Thyroid gland (tissue), 4 donors: ENCODE measurements at places on chromosomes 1 and 21.

- peaks cover 44% of the 10 kb centered on the region for H3K4me1 ChIP-seq
- no peak for DNase-seq
- H3K4me3 ChIP-seq, result no peak overlapping the region
- no peaks in the 10 kb centered on the region for H3K27me3 ChIP-seq
- no peaks in the 10 kb centered on the region for H3K36me3 ChIP-seq
These were observed 28.1 kb downstream of the ARHGEF10L start for GRCh38 chr1:17567582-17567981.

DNA sequence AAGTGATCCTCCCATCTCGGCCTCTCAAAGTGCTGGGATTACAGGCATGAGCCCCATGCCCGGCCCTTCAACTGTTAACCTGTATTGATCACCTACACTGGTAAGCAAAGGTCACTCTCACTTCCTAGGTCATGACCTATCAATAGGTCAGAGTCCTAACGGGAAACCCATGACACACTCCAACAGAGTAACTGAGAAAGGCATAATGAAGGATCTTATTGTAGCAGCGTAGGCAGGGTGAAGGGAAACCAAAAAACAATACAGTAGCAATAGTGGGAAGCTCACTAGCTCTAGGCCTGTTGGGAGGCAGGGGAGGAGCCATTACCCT is 19.5 kb upstream of the IFNAR1 start:
- H3K27ac ChIP-seq, result no peak overlapping the region
- H3K4me3 ChIP-seq, result no peak overlapping the region
- no peaks in the 10 kb centered on the region for H3K27me3 ChIP-seq
- no peaks in the 10 kb centered on the region for H3K36me3 ChIP-seq
- DNase-seq, result no peak

DNA sequence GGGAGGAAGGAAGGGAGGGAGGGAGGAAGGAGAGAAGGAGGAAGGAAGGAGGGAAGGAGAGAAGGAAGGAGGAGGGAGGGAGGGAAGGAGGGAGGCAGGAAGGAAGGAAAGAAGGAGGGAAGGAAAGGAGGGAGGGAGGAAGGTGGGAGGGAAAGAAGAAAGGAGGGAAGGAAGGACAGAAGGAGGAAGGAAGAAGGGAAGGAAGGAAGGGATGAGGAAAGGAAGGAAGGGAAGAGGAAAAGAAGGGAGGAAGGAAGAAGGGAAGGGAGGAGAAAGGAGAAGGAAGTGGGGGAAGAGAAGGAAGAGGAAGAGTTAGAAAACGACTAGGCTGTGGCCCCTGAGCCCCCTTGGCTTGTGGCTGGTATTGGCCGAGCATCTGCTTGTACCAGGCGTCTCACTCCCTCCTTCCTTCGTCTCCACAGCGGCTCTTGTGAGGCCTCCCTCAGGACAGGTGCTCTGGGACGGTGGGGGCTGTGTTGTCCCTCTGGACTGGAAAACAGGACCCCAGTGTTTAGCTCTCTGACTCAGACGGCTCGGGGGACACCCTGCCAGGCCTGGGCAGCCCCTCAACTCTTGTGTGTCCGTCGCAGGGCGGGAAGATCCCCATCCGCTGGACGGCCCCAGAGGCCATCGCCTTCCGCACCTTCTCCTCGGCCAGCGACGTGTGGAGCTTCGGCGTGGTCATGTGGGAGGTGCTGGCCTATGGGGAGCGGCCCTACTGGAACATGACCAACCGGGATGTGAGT is 36.2 kb upstream of the C1QA start:
- peak; percentile 10 for DNase-seq
- H3K27ac ChIP-seq, result no peak overlapping the region
- H3K27me3 ChIP-seq, result no peaks in the 10 kb centered on the region
- H3K4me1 ChIP-seq, result no peaks in the 10 kb centered on the region

DNA sequence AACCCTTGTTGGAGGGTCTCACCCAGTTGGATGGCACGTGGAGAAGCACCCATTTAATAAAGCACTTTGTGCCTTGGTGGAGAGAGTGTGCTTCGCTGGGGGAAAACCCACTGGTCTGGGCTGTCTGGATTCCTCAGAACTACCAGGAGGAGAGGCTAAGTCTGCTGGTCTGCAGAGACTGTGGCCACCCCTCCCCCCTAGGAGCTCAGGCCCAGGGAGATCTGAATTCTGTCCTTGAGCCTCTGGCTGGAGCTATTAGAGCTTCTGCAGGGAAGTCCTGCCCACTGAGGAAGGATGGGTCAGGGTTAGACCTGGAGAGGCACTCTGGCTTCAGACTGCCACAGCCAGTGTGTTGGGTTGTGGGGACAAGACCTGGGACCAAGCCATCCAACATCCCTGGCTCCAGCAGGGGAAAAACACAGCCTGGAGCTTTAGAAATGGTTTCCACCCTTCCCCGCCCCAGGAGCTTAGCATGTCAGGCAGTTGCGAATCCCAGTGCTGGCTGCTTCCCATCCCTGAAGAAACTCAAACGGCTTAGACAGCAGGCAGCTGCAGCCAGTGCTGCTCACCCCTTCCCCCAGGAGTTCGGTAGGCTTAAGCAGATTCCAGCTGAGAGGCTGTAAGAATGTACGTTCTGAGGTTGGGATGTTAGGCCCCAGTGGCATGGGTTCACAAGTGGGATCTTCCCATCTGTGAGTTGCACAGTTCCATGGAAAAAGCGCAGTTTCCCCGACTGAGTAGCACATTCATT is 288.3 kb downstream of the TGFB2 start:
- no peaks in the 10 kb centered on the region for H3K4me1 ChIP-seq
- no peak overlapping the region for H3K27ac ChIP-seq
- no peaks in the 10 kb centered on the region for H3K36me3 ChIP-seq
- H3K4me3 ChIP-seq, result no peak overlapping the region
- no peaks in the 10 kb centered on the region for H3K27me3 ChIP-seq
- no peak for DNase-seq

DNA sequence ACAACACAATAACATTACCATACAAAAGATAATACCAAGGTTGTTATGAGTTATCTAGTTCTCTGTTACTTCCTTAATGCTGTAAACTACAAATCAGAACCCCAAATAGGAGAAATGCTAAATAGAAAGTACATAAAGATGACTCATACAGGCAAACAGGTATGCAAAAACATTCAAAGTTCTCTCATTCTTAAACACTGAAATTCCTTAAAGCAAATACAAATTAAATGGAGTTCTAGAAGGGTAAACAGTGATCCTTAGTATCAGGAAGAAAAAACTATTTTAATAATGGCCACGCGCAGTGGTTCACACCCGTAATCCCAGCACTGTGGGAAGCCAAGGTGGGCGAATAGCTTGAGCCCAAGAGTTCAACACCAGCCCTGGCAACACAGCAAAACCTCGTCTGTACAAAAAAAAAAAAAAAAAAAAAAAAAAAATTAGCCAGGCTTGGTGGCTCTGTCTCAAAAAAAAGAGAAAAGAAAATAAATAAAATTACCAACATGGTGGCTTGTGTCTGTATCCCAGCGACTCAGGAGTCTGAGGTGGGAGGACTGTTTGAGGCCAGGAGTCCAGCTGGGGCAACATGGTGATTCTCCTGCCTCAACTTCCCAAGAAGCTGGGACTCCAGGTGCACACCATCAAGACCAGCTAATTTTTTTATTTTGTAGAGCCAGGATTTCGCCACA is 17.5 kb downstream of the FBXO42 start:
- no peaks in the 10 kb centered on the region for H3K27me3 ChIP-seq
- H3K4me3 ChIP-seq, result no peak overlapping the region
- no peak for DNase-seq

GRCh38 chr1:232709386-232709785 is 79.5 kb upstream of the SIPA1L2 start:
- H3K4me1 ChIP-seq, result peaks cover 4% of the 10 kb centered on the region
- no peak for DNase-seq
- H3K27me3 ChIP-seq, result no peaks in the 10 kb centered on the region
- no peak overlapping the region for H3K27ac ChIP-seq
- no peak overlapping the region for H3K4me3 ChIP-seq
- H3K36me3 ChIP-seq, result no peaks in the 10 kb centered on the region

- no peaks in the 10 kb centered on the region for H3K36me3 ChIP-seq
- peaks cover 11% of the 10 kb centered on the region for H3K27me3 ChIP-seq
- no peak overlapping the region for H3K4me3 ChIP-seq
- DNase-seq, result peak; percentile 18
- H3K4me1 ChIP-seq, result peaks cover 6% of the 10 kb centered on the region
These were observed 28.3 kb upstream of the PPM1J start for GRCh38 chr1:112743174-112744008.

GRCh38 chr1:12019858-12020509 is 686 bp downstream of the MIIP start:
- H3K36me3 ChIP-seq, result peaks cover 4% of the 10 kb centered on the region
- no peak for DNase-seq
- H3K27me3 ChIP-seq, result no peaks in the 10 kb centered on the region
- H3K4me1 ChIP-seq, result no peaks in the 10 kb centered on the region
- peak overlapping the region; percentile 60 for H3K4me3 ChIP-seq

- no peak for DNase-seq
- no peak overlapping the region for H3K4me3 ChIP-seq
- H3K27ac ChIP-seq, result no peak overlapping the region
- H3K4me1 ChIP-seq, result peaks cover 23% of the 10 kb centered on the region
- H3K27me3 ChIP-seq, result no peaks in the 10 kb centered on the region
- no peaks in the 10 kb centered on the region for H3K36me3 ChIP-seq
These were observed 146.0 kb upstream of the MAGI3 start for GRCh38 chr1:113244112-113244820.

DNA sequence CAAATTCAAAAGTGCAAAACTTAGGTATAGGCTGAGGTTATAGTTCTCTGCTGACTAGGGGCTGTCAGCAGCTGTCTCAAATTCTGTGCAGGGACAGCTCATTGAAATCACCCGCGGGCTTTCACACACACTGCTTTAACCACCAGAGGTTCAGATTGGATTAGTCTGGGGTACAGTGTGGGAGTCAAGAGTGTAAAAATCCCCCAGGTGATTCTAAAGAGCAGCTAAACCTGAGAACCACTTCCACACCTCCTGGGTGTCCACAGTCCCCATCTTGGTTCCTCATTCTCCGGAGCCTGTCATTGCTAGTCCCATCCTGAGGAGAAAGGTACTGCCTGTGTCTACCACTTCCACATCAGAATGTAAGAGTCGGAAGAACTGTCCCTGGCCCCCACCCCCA is 9.9 kb upstream of the TDRD10 start:
- no peak overlapping the region for H3K27ac ChIP-seq
- no peak for DNase-seq
- H3K4me1 ChIP-seq, result peaks cover 31% of the 10 kb centered on the region
- H3K36me3 ChIP-seq, result peaks cover 15% of the 10 kb centered on the region
- no peaks in the 10 kb centered on the region for H3K27me3 ChIP-seq

DNA sequence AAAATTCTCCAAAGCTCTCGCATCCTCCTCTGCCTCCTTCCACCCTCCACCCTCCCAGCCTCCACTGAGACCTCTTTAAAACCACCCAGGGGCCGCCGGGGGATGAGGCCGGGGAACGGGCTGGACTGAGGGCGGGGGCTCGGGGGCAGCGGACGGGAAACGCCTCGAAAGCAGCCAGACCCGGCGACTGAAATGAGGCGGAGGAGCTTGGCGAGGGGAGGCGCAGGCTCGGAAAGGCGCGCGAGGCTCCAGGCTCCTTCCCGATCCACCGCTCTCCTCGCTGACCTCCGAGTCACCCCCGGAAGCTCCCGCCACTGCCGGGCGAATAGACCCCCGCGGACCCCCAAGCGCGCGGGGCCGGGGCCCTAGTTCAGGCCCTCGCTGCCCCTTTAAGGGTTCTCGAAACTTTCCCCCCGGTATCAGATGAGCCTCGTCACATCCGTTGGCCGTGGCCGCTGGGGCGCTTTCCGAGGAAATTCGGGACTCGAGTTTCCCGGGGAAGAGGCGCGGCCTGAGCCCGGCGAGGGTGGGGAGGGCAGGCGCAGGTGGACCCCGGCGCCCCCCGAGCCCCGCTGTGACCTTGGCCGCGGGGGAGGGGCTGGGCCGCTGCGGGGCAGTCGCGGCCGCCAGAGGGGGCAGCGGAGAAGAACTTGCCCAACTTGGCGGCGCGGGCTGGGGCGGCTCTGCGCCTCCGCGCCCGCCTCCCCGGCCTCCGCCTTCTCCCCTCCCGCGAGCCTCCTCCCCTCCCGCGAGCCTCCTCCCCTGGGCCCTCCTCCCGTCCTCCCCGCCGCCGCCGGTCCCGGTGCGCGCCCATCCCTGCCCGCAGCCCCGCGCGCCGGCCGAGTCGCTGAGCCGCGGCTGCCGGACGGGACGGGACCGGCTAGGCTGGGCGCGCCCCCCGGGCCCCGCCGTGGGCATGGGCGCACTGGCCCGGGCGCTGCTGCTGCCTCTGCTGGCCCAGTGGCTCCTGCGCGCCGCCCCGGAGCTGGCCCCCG is at the start of gene BACE2:
Gene BACE2 (plus strand): TSS at position 813 of the 995 bp plus-strand sequence. CDS start 104 bp downstream, at position 917.
- H3K4me3 ChIP-seq, result peak within 1 kb of the TSS; percentile 59
- H3K27me3 ChIP-seq, result no peaks in the 10 kb centered on the region
- peak within 1 kb of the TSS; percentile 93 for H3K27ac ChIP-seq
- peak; percentile 81 for DNase-seq
- H3K4me1 ChIP-seq, result peaks cover 28% of the 10 kb centered on the region

DNA sequence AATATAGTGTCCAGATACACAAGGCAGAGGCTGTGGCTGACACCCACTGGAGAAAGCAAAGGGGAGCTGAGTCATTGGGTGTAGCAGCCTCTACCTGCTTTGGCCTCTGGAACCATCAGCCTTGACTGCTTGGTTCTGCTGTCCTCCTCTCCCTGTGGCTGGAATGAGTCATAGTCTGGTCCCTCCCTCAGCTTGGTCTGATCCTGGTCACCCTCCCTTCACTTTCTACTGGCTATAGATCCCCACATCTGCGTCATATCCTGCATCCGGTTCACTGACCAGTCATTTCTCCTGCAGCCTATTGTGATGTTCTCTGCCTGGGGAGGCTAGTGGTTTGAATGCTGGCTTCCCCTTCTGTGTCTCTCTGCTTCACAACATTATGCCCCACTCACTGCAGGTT is 372.8 kb upstream of the DAB1 start:
- no peak for DNase-seq
- H3K4me1 ChIP-seq, result no peaks in the 10 kb centered on the region
- H3K36me3 ChIP-seq, result no peaks in the 10 kb centered on the region
- no peak overlapping the region for H3K27ac ChIP-seq

DNA sequence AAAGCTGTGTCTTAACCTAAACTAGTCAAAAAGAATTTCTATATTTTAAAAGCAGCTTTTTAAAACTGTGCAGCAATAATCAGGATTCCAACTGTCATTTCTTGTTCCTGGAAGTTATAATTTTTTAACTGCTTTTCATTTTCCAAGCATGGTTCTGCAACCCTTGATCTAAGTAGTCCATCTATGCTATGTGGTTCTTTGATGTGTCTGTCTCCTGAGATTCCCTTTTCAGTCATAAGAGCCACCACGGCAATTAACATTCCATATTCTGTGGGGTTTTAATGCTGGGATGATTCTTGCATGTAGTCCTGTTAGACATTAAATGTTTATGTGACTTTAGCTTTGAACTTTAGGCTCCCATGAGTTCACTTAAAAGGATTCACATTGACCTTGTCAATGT is 220.4 kb downstream of the TPR start:
- H3K4me1 ChIP-seq, result no peaks in the 10 kb centered on the region
- no peaks in the 10 kb centered on the region for H3K36me3 ChIP-seq
- H3K4me3 ChIP-seq, result no peak overlapping the region
- DNase-seq, result no peak
